Astrocyte of the spinal cord (primary cell): ENCODE measurements at places on chromosomes 11 and 22.

DNA sequence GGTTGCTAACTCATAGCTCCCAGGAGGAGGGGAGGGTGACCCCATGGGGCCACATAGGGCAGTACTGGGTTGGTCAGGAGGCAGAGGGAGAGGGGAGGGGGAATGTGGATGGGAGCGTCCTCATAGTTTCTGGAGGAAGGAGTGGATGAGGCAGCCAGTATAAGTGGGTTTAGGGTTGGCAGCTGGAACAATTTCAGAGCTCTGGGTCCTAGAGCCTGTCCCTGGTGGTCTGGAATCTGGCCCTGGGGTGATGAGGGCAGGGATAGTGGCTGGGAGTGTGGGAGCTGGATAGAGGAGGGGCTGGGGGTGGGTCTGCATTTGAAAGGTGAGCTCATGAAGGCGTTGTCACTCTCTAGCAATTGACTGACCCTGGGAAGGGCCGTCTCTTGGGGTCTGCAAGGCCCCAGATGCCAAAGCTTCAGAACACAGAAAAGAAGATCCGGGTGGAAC is 5.3 kb upstream of the MRGPRG start:
- no peak for DNase-seq

- DNase-seq: no peak
Measured at GRCh38 chr11:1129143-1129610, 28.6 kb upstream of the MUC5AC start.

DNA sequence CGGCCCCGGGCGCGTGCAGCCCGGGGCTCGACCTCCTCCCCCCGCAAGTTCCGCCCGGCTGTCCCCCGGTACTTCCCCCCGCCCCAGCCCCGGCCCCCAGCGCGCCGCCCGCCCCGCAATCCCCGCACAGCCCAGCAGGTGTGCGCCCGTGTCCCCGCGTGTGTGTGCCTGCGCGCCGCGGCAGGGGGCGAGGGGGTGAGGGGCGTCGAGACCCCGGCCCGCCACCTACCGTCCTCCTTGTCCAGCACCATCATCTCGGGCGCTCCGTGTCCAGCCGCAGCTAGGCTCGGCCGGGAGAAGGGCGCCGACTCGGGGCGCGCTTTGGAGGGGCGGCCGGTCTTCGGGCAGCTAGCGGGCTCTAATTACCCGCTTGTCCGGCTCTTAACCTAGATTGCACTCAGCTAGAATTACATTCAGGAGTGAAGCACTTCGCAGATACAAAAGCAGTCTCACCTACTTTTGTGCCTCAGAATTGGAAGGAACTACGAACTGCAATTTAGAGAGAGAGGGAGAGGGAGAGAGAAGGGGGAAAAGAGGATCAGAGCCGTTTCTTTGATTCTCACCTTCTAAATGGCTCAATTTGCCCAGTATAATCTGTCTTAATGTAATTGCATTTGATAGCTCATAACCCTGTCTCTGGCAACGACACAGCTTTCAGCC is 439 bp downstream of the LMO1 start:
- DNase-seq: no peak

DNA sequence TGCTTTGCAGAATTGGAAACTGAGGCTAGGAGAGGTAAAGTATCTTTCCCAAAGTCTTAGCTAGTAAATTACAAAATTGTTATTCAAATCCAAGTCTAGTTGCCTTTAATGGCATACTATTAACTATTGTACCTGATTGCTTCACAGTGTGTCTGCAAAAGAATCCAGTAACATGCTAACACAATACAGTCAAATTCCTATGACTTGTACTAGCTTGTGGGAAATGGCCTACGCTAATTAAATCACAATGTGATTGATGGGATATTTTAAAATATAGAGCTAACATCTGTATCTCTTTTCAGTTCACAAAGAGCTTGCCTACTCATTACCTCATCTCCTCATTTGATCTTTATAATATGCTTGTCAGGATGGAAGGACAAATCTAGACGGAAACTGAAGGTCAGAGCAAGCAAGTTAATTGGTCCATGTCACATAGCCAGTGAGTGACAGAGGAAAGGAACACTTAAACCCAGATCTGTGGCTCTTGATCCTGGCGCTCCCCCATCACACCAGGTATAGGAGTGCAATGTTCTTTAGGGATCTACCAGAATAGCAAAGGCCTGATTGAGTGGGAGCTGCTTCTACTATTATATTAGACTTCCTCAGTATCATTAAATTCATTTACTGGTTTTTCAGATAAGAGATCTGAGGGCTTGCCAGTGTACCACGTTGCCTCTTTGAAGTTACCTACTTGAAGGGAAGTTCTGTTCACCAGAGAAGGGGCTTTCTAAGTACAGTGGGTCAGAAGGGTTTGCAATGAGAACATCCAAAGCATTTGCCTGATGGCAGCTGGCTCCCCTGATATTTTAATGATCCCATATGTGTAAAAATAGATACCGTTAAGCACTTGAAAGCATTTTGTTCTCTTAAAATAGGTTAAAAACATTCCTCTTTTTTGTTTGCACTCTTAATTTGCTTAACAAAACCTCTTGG is 213.6 kb upstream of the SESN3 start:
- DNase-seq: no peak

- no peak for DNase-seq
Measured at GRCh38 chr11:117830674-117831351, 6.3 kb upstream of the FXYD2 start.

- no peak for DNase-seq
Measured at GRCh38 chr11:2716376-2717095, 16.7 kb upstream of the KCNQ1OT1 start.
